Vagina (tissue), 2 donors: ENCODE measurements at places on chromosomes 6 and 20. TPM values are rescaled to one million over a fixed set of nuclear protein-coding genes. Genes with fewer than 3 reads are reported as not detected.

The KIF25 gene
- total RNA-seq, result not detected

The KIAA0408 gene
- 4.7 TPM for total RNA-seq

The PTCHD4 gene
- not detected for total RNA-seq

The TNXB gene
- total RNA-seq, result 207 TPM

The AGPAT4 gene
- total RNA-seq, result 6.9 TPM

The SMOC2 gene
- total RNA-seq, result 22.1 TPM

The SLPI gene
- 431 TPM for total RNA-seq

The KIF16B gene
- 27.7 TPM for total RNA-seq

The ENPP3 gene
- 2.0 TPM for total RNA-seq

GRCh38 chr6:1285556-1285955 is 26.3 kb upstream of the FOXQ1 start:
- no peak for DNase-seq
- no peaks in the 10 kb centered on the region for H3K27me3 ChIP-seq

- no peak for DNase-seq
- no peak overlapping the region for H3K4me3 ChIP-seq
- H3K27ac ChIP-seq, result no peak overlapping the region
- no peaks in the 10 kb centered on the region for H3K27me3 ChIP-seq
- H3K36me3 ChIP-seq, result no peaks in the 10 kb centered on the region
Observed at GRCh38 chr6:148883270-148883669, 136.4 kb downstream of the UST start.

- no peak for DNase-seq
- no peaks in the 10 kb centered on the region for H3K27me3 ChIP-seq
- peaks cover 29% of the 10 kb centered on the region for H3K4me1 ChIP-seq
- peak overlapping the region; percentile 99 for H3K27ac ChIP-seq
- no peak overlapping the region for H3K4me3 ChIP-seq
Observed at GRCh38 chr6:36547646-36548400, 544 bp upstream of the STK38 start.

DNA sequence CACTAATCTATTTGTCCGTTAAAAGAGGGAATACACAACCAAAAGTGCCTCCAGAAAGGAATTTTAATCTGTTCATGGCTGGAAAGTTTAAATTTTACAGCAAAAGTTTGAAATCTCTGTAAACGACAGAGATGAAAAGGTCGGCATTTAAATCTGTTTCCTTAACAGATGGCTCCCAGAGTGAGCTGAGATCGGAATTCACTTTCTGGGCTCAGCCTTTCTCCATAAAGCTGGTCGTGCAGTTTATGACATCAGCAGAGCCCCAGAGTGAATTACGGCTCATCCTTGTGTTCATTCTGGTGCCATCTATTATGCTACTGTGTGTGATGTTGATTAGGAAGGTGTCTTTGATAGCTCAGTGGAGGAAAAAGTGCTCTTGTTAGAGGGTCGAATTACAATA is 117.6 kb upstream of the ZFP64 start:
- no peak overlapping the region for H3K27ac ChIP-seq
- H3K4me1 ChIP-seq, result peaks cover 5% of the 10 kb centered on the region
- no peak overlapping the region for H3K4me3 ChIP-seq
- no peaks in the 10 kb centered on the region for H3K36me3 ChIP-seq
- no peaks in the 10 kb centered on the region for H3K27me3 ChIP-seq

- H3K27me3 ChIP-seq, result no peaks in the 10 kb centered on the region
- no peaks in the 10 kb centered on the region for H3K4me1 ChIP-seq
- no peak overlapping the region for H3K27ac ChIP-seq
- H3K4me3 ChIP-seq, result no peak overlapping the region
- H3K36me3 ChIP-seq, result no peaks in the 10 kb centered on the region
Observed at GRCh38 chr20:40197691-40198090, 491.3 kb downstream of the MAFB start.

GRCh38 chr6:2630359-2630758 is 120.4 kb downstream of the MYLK4 start:
- DNase-seq, result no peak
- H3K4me1 ChIP-seq, result peaks cover 12% of the 10 kb centered on the region
- no peaks in the 10 kb centered on the region for H3K36me3 ChIP-seq
- H3K27me3 ChIP-seq, result no peaks in the 10 kb centered on the region

GRCh38 chr6:31430449-31430848 is 27.1 kb downstream of the MICA start:
- H3K36me3 ChIP-seq, result no peaks in the 10 kb centered on the region
- DNase-seq, result no peak
- H3K4me1 ChIP-seq, result no peaks in the 10 kb centered on the region
- no peak overlapping the region for H3K4me3 ChIP-seq

GRCh38 chr20:38939686-38940085 is 13.5 kb downstream of the FAM83D start:
- no peak overlapping the region for H3K4me3 ChIP-seq
- no peaks in the 10 kb centered on the region for H3K36me3 ChIP-seq
- no peaks in the 10 kb centered on the region for H3K27me3 ChIP-seq
- H3K27ac ChIP-seq, result no peak overlapping the region
- H3K4me1 ChIP-seq, result no peaks in the 10 kb centered on the region
- DNase-seq, result no peak

- DNase-seq, result no peak
- H3K27me3 ChIP-seq, result no peaks in the 10 kb centered on the region
- H3K27ac ChIP-seq, result no peak overlapping the region
- no peaks in the 10 kb centered on the region for H3K4me1 ChIP-seq
- H3K4me3 ChIP-seq, result no peak overlapping the region
- H3K36me3 ChIP-seq, result no peaks in the 10 kb centered on the region
Observed at GRCh38 chr6:120355822-120356221, 978.5 kb downstream of the TBC1D32 start.

GRCh38 chr20:11698124-11698523 is 219.6 kb upstream of the BTBD3 start:
- H3K27me3 ChIP-seq, result no peaks in the 10 kb centered on the region
- no peaks in the 10 kb centered on the region for H3K4me1 ChIP-seq
- no peak overlapping the region for H3K4me3 ChIP-seq
- H3K36me3 ChIP-seq, result no peaks in the 10 kb centered on the region
- H3K27ac ChIP-seq, result no peak overlapping the region

DNA sequence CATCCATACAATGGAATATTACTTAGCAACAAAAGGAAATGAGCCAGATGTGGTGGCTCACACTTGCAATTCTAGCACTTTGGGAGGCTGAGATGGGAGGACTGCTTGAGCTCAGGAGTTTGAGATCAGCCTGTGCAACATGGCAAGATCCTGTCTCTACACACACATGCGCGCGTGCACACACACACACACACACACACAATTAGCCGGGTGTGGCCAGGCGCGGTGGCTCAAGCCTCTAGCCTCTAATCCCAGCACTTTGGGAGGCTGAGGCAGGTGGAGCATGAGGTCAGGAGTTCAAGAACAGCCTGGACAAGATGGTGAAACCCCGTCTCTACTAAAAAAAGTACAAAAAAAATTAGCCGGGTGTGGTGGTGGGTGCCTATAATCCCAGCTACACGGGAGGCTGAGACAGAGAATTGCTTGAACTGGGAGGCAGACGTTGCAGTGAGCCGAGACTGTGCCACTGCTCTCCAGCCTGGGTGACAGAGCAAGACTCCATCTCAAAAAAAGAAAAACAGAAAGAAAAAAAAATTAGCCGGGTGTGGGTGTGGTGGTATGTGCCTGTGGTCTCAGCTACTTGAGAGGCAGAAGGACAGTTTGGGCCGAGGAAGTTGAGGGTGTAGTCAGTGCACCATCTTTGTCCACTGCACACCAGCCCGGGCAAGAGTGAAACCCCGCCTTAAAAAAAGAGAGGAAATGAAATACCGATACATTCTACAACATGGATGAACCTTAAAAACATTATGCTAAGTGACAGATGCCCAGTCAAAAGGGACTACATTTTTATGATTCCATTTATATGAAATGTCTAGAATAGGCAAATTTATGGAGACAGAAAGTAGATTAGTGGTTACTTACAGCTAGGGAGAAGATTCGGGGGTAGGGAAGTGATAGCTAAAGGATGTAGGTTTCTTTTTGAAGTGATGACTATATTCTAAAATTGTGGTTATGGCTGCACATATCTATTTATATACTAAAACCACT is 52.5 kb downstream of the RBL1 start:
- H3K36me3 ChIP-seq, result peaks cover 4% of the 10 kb centered on the region
- no peak overlapping the region for H3K4me3 ChIP-seq
- no peaks in the 10 kb centered on the region for H3K4me1 ChIP-seq
- no peaks in the 10 kb centered on the region for H3K27me3 ChIP-seq
- H3K27ac ChIP-seq, result no peak overlapping the region

DNA sequence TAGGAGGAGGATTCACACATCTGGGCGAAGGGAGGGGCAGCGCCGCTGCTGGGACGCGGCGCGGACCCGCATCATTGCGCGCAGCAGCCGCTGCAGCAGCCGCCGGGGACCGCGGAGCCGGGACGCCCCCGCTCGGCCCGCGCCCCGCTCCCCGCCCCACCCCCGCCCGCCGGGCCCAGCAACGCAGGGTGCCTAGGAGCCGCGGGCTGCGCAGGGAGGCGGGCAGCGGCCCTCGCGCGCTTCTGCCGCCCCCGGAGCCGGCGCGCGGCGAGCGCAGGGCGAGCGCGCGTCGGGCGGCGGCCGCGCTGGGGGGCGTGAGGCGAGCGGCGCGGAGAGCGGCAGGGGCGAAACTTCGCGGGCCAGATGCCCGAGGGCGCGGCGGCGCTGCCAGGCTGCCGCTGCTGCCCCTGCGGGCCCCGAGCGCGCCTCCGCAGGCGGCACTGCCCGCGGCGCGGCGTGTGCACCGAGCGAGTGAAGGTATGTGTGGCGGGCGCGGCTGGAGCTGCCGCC is at the start of gene NKAIN2:
Gene NKAIN2 (plus strand): TSS at position 362 of the 510 bp plus-strand sequence.
- H3K36me3 ChIP-seq, result no peaks in the 10 kb centered on the region
- H3K4me3 ChIP-seq, result peak within 1 kb of the TSS; percentile 45

DNA sequence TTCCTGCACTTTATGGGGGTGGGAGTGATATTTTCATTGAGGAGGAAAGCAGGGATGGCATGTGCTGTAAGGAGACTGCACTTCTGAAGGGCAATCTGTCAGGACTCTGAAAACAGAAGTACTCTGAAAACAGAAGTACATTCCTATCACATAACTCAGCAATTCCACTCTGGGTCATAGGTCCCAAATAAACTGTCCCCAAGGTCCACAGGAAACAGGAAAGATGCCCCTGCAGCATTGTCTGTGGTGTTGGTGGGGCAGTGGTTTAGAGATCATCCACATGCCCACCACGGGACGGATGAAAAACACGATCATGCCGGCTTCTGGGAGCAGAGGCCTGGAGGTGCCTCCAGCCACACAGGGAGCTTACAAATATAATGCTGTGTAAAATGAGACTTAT is 150.3 kb downstream of the OTOR start:
- no peaks in the 10 kb centered on the region for H3K36me3 ChIP-seq
- no peak overlapping the region for H3K27ac ChIP-seq
- no peaks in the 10 kb centered on the region for H3K27me3 ChIP-seq
- no peaks in the 10 kb centered on the region for H3K4me1 ChIP-seq

GRCh38 chr20:32201977-32202363 is 5.6 kb downstream of the PLAGL2 start:
- H3K4me1 ChIP-seq, result peaks cover 48% of the 10 kb centered on the region
- no peaks in the 10 kb centered on the region for H3K27me3 ChIP-seq
- no peaks in the 10 kb centered on the region for H3K36me3 ChIP-seq

DNA sequence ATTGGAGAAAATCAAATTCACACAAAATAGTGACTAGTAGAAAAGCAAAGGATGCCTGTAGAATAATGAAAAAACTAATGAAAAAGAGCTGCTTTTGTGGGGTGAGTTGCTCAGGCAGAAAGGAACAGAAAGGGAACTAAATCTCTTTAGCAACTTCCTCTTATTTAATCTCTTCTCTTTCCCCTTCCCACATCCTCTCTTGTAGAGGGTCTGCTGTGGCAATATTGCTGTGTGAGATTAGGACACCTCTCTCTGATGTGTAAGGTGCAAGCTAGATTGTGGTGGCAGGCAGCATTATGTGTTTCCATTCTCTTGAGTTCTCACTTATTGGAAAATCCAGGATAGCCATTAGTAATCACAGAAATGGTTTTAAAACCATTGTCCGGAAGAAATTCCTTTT is 49.7 kb downstream of the SYNE1 start:
- no peaks in the 10 kb centered on the region for H3K4me1 ChIP-seq
- H3K27ac ChIP-seq, result no peak overlapping the region
- no peaks in the 10 kb centered on the region for H3K36me3 ChIP-seq
- no peak overlapping the region for H3K4me3 ChIP-seq

- H3K27ac ChIP-seq, result no peak overlapping the region
- no peaks in the 10 kb centered on the region for H3K27me3 ChIP-seq
- H3K36me3 ChIP-seq, result no peaks in the 10 kb centered on the region
- no peak for DNase-seq
Observed at GRCh38 chr20:19457611-19458010, 245.2 kb downstream of the SLC24A3 start.

DNA sequence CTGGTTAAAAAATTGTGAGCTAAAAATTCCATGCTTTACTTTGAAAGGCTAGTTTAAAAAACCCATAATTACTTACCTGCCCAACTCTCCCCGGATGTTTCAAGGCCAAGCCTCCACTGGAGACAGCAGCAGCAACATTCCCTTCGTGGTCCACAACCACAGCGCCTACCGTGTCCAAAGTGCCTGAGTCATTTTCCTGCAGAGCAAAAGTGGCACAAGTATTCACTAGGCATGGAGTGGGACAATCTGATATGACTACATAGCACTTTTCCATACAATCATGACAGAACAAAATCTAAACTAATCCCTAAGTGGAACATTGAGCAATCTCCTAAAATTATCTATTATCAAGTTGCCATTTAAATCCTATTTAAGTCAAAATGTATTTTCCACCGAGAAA is 104.8 kb downstream of the TASP1 start:
- H3K27ac ChIP-seq, result no peak overlapping the region

- no peaks in the 10 kb centered on the region for H3K36me3 ChIP-seq
- H3K4me3 ChIP-seq, result no peak overlapping the region
- H3K27ac ChIP-seq, result no peak overlapping the region
- no peaks in the 10 kb centered on the region for H3K27me3 ChIP-seq
Observed at GRCh38 chr6:41047745-41048732, 5.0 kb upstream of the APOBEC2 start.

- H3K27me3 ChIP-seq, result no peaks in the 10 kb centered on the region
- H3K36me3 ChIP-seq, result no peaks in the 10 kb centered on the region
- no peaks in the 10 kb centered on the region for H3K4me1 ChIP-seq
- no peak for DNase-seq
Observed at GRCh38 chr20:47195573-47195972, 160.9 kb downstream of the ZMYND8 start.

GRCh38 chr6:15989397-15989796 is 139.5 kb upstream of the MYLIP start:
- H3K4me3 ChIP-seq, result no peak overlapping the region
- H3K27me3 ChIP-seq, result no peaks in the 10 kb centered on the region
- H3K4me1 ChIP-seq, result no peaks in the 10 kb centered on the region
- H3K36me3 ChIP-seq, result no peaks in the 10 kb centered on the region
- peak; percentile 29 for DNase-seq

GRCh38 chr6:54758340-54758739 is 88.2 kb upstream of the FAM83B start:
- no peak overlapping the region for H3K4me3 ChIP-seq
- no peaks in the 10 kb centered on the region for H3K27me3 ChIP-seq
- H3K36me3 ChIP-seq, result no peaks in the 10 kb centered on the region
- no peak overlapping the region for H3K27ac ChIP-seq

GRCh38 chr20:63752411-63753101 is 13.0 kb downstream of the SLC2A4RG start:
- no peak for DNase-seq
- no peaks in the 10 kb centered on the region for H3K4me1 ChIP-seq
- no peaks in the 10 kb centered on the region for H3K27me3 ChIP-seq
- H3K27ac ChIP-seq, result no peak overlapping the region

- DNase-seq, result no peak
- no peaks in the 10 kb centered on the region for H3K36me3 ChIP-seq
- H3K27ac ChIP-seq, result peak overlapping the region; percentile 92
- H3K4me1 ChIP-seq, result peaks cover 58% of the 10 kb centered on the region
- H3K4me3 ChIP-seq, result no peak overlapping the region
Observed at GRCh38 chr20:44719841-44720240, 4.7 kb downstream of the CCN5 start.

- no peaks in the 10 kb centered on the region for H3K27me3 ChIP-seq
- H3K36me3 ChIP-seq, result peaks cover 81% of the 10 kb centered on the region
- no peak for DNase-seq
- peak overlapping the region; percentile 6 for H3K4me3 ChIP-seq
- peak overlapping the region; percentile 30 for H3K27ac ChIP-seq
Observed at GRCh38 chr6:36599791-36600209, 5.6 kb downstream of the SRSF3 start.
